ENCODE measurements at places on chromosomes 2 and 18.

DNA sequence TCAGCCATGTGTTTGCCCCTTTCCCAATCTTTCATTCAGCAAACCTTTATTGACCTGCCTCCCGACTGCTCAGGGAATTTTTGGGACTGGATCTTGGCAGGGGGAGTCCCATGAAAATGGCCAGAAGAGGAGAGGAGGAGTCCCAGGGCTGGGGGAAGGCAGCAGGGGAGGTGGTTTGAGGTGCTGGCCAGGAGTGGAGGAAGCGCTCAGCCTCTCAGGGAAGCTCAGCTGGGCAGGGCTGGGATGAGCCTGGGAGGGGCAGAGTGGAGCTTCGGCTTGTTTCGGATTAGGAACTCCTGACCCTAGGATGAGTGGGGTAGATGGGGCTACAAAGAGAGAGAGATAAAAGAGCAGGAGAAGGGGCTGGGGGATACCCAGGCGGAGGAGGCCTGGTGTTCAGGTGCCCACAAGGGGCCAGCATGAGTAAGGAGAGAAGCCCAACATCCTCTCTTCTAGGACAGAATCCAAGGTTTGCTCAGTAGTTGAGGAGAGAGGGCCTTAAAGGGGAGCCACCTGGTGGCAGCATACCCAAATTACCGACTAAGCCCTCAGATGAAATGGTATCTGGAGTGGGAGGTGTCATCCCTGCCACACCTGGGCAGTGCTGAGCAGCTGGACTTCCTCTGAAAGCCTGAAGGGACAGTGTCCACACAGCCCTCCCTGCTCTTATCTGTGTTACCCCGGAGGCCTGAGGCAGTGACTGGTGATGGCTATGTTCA is 91.1 kb downstream of the INHBB start:
- DNase-seq, result no peak

DNA sequence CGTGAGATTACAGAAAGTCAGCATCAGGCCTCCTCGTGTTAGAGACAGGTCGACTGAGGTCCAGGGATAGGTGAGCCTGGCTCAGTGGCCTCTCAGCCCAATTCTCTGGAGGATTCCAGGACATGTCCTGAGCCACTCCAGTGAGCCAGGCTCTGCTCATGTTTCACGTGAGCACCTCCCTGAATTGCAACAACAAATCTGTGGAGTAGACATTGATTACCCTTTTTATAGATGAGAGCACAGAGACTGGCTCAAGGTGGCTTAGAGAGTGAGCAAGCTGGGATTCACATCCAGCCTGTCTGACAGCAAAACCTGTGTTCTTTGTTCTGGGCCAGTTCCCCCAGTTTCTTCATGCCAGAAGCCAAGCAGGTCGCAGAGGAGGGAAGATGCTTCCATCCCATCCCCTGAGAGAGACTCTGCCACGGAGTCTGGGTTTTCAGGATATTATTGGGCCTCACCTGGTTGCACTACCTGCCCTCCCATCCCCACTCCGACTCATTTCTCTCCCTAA is 46.4 kb downstream of the HS1BP3 start:
- DNase-seq, result no peak

GRCh38 chr2:227377467-227378351 is 1.4 kb downstream of the TM4SF20 start:
- DNase-seq, result no peak

- DNase-seq, result no peak
These were observed 68.5 kb downstream of the TMEM18 start for GRCh38 chr2:608711-609110.

GRCh38 chr2:68987021-68987503 is 12.6 kb downstream of the GKN1 start:
- no peak for DNase-seq

Data from cerebellar nuclear complex (tissue), 1 donor.